Hematopoietic multipotent progenitor cell treated with erythropoietin and hydrocortisone succinate and interleukin-3 and kit ligand, for 17 days (in vitro differentiated cells): ENCODE measurements at places on chromosomes 4 and X.

DNA sequence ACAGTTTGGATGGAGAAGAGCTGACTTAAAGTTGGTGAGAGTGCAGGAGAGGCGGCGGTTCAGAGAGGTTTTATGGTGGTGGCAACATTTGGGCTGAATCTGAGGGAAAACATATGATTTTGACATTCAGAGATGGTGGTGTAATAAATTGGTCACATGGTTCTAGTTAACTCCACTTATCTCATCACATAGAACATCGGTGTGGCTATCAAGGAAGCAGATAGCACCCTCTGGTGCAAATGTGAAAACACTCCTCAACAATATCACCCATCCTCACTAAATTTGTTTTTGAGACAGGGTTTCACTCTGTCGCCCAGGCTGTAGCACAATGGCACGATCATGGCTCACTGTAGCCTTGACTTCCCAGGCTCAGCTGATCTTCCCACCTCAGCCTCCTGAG is 28.8 kb downstream of the SUPT20HL2 start:
- no peak for DNase-seq

DNA sequence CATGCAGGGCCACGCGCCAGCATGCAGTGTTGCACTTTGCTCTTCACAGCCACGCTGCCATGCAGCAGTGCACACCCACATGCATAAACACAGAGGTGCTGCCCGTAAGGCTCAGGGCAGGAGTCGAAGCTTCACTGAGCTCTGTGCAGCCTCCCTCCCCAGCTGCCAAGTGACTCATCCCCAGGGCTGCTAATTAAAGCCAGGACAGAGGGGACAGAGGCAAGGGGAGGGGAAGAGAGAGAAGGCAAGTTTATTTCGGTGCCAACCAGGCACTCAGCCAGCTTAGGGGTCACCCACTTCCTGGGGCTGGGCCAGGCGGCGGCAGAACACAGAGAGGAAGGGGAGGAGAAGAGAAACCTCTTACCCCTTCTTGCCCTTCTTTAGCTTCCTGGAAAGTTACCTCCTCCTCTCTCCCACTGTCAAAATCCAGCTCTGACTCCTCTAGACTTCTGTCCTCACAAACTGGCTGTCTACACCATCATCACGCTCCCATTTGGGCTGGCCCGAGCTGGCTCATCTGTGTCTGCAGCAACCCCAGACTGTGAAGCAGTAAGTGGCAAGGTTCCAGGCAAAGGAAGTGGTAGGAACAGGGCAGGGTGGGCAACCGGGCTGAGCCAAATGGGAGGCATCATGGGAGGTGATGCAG is 6.2 kb upstream of the IQSEC2 start:
- no peak for DNase-seq

GRCh38 chrX:86806786-86807185 is 658.5 kb downstream of the DACH2 start:
- no peak for DNase-seq

DNA sequence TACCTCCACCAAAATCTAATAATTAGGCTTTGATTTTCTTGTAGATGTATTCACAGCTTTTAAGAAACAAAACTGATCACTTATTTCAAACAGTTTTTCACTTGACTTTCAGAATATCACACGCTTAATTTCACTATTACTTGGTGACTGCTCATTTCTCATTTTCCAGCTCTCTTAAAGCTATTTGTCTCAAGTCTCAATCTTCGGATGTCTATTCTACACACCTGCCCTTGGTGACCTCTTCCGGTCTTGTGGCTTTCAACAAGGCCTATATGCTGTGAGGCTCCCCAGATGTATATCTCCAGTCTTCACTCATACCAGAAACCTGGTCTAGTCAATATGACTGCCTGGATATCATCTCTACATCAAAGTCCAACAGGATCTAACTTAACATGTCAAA is 34.9 kb upstream of the ANXA10 start:
- no peak for DNase-seq

GRCh38 chr4:102761906-102762305 is 1.1 kb upstream of the MANBA start:
- DNase-seq = no peak

GRCh38 chr4:48180234-48180633 is 46.2 kb upstream of the TXK start:
- no peak for DNase-seq

DNA sequence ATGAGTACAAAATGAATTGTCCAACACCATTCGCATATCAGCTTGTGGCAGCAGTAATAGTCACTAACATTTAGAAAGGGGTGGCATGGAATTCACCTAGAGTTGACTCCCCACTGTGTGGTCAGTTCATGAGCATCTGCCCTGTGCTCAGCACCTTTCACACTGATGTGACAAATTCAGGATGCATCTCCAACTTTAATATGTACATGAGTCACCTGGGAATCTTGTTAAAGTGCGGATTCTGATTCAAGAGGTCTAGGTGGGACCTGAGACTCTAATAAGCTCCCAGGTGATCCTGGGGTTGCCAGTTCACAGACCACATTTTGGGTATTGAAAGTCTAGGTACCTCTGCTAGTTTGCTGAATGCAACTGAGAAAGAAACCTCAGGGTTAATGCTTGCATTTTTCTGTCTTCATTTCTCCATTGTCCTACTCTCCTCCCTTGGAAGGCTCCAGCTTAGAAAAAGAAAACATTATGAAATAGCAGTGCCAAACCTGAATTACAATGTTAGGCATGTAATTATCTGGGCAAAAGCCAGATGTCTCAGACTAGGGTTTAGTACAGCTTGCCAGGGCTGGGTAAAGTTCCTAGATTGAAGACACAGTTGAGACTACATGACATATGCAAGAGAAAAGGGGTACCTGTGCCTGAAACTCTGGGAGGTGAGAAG is 32.7 kb downstream of the TMSB4X start:
- DNase-seq = no peak

GRCh38 chr4:16072168-16072567 is 11.7 kb downstream of the PROM1 start:
- no peak for DNase-seq

DNA sequence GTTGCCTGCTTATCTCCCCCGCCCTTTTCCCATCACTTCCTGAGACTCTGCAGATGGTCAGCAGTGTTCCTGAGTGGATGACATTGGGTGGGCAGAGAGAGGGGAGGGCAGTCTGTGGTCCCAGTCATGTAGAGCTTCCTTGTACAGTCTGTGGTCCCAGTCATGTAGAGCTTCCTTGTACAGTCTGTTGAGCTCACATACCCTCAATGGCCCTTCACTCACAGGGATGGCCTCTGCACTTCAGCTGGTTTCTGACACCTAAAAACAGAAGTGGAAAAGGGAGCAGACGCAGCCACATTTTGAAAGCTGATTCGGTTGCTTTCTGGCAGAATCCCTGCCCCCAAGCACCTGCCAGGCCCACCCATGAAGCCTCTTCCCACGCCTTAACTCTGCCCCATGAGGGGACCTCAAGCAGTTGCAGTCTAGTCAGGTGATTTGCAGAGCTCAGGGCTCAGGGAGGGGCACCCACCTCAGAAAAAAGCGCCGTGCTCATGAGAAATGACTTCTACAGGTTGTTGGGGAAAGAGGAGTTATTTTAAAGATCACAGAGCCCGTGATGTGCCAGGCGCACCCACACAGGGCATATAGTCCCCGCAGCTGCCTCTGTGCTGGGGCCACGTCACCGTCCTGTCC is 3.6 kb upstream of the TMEM271 start:
- no peak for DNase-seq

GRCh38 chr4:118772081-118772766 is 63.7 kb downstream of the SEC24D start:
- peak; percentile 68 for DNase-seq

DNA sequence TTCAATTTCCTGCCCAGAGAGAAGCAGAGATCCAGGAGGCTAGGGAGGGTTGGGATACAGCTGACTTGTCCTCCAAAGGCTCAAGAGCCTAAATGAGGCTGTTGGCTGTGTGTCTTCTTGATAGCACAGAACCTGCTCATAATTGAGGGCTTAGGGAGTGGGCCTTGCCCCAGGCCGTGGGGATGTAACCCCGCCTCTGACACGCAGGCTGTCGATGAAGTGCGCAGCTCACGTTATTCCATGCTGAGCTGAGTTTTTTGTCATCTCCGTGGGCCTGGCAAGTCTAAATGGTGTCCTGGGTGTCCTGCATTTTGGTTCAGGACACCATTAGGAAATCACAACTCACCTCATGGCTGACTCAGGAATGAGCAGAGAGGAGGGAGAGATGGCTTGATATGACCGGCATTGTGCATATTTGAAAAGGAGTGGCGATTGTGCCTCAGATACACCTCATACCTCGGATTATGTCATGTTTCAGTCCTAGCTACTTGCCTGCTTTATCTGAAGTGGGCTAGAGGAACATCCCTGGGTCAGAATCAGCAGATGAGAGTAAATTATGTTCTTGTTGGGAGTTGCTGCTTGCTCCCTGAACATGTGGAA is 43.7 kb downstream of the FHDC1 start:
- no peak for DNase-seq

- DNase-seq = no peak
Observed at GRCh38 chrX:101430457-101431078, 22.5 kb downstream of the HNRNPH2 start.

GRCh38 chr4:89489338-89489771 is 181.8 kb upstream of the GPRIN3 start:
- DNase-seq = no peak

DNA sequence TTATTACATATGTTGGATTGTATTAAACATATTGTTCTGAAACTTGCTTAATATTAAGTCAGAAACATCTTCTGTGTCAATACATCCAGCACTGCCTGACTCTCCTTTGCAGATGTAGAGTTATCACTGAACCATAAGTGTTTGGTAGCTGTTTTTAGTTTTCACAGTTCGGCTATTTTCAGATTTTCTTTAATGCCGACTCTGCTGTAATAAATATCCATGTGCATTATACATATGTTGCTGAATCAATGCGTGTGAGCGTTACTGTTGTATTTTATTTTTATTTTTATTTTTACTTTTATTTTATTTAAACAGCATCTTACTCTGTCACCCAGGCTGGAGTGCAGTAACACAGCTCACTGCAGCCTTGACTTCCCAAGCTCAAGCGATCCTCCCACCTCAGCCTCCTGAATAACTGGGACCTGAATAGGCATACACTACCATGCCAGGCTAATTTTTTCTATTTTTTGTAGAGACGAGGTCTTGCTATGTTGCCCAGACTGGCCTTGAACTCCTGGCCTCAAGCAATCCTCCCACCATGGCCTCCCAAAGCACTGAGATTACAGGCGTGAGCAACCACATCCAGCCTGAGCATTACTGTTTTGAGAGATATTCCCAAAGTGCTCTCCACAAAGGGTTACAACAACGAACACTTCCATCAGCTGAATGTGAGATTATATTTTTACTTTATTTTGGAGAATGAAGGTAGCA is 50.7 kb upstream of the NOCT start:
- DNase-seq = no peak

GRCh38 chr4:1199556-1200331 is 27.4 kb upstream of the SPON2 start:
- DNase-seq = no peak

GRCh38 chr4:98248934-98249333 is 12.2 kb upstream of the RAP1GDS1 start:
- DNase-seq = no peak

DNA sequence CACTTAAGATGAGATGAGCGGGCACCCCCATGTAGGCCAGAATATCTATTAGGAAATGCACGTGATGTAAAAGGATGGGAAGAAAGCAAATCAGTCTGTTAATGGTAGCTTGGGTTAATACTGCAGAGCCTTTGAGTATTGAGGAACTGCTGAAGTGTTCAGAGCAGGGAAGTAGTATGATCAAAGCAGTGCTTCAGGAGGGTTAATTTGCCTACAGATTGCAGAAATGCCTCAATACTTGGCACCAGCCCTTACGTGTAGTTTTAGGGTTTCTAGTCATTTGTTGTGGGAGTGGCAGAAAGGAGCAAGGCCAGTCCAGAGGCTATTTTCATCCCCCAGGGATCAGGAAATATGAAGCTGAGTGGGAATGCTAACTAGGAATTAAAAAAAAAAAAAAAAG is 19.7 kb downstream of the ZFX start:
- DNase-seq = no peak

GRCh38 chr4:181618896-181619295 is 624.3 kb upstream of the TENM3 start:
- DNase-seq = no peak

GRCh38 chrX:11193035-11193469 is 81.9 kb downstream of the HCCS start:
- no peak for DNase-seq

DNA sequence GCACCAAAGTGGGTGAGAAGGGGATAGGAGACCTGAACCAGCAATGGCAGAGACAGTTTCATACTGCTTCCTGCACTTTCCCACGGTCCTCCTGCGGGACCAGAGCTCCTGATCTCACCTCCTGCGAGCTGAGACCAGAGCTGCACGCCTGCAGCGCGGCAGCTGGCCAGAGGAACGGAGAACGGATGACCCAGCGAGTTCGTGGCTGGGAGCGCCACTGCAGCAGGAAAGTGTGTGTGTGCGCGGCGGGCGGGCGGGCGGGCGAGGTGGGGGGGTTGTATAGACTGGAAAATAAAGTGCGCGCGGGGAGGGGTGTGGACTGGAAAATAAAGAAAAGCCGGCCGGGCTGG is 16.5 kb downstream of the MCF2 start:
- no peak for DNase-seq

GRCh38 chr4:141900856-141901255 is 264.5 kb downstream of the IL15 start:
- DNase-seq = no peak
